NCI-H748 treated with DMSO at 0.1 percent for 48 hours (cell line): ENCODE measurements at places on chromosomes 12 and 14.

DNA sequence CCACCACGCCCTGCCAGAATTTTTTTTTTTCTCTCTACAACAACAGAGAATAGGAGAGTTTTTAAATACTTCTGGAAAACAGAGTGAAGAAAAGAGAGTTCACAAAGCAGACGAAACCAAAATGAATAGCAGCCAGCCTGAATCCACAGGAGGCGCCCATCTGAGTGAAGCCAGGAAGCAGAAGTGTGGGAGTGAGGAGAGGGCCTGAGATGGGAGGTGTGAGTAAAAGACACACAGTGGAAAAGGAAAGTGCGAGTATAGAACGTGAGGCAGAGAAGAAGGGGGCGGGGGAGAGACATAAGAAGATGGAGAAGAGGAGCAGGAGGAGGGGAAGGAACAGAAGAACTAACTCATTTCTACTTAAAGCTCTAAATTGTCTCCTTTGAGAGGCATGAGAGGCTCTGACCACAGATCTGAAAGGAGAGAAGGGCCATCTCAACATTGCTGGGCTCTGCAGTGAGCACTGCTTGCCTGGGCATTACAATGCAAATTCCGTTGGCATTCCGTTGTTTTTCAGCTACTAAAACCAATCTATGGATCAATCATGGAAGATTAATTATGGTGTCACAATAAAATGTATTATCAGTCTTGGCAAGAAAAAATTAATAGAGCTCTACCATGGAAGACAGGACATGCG is 140.1 kb upstream of the CPSF6 start:
- no peak for DNase-seq

DNA sequence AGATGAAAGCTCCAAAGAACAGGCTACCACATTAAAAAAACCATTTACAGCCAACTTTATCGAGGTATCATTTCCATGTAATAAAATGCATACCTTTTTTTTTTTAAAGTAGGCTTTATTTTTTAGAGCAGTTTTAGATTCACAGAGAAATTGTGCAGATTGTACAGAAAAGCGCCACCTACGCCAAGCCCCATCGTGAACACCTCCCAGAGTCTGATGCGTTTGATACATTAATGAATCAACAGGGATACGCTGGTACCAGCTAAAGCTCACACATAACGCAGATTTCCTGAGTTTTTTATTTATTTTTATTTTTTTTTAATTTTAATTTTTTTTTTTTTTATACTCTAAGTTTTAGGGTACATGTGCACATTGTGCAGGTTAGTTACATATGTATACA is 129.9 kb downstream of the KIF26A start:
- no peak for DNase-seq

- DNase-seq = no peak
These were observed 137.3 kb downstream of the CEP83 start for GRCh38 chr12:94322346-94322745.

DNA sequence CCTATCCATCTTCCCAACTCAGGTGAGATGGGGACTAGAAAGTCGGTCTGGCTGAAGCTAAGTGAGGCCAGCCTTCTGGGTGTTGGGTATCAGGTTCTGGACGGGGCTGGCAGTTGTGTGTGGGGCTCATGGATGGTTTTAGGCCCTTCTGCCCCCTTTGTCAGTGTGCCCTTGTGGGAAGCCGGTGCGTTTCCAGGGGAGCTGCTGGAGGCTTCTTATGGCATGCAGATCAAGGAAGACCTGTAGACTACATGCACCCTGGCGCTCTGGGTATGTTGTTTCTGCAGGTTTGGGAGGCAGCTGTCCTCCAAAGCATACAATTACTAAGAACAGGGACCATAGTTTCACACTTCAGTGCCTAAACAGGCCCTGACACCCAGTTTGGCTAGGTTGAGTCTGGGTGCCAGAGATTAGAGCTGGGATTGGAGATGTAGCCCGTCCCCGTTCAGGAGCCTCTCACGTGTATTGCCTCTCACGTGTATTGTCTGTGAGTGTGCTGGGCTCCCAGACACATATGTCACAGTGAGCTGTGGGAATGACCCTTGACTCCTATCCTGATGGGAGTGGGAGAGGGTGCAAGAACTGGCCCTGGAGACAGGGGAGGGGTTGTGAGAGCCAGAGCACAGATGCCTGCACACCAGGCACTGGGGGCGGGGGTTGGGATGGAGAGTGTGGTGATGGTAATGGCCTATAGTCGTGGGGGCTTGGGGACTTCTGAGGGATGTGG is 84.4 kb downstream of the SLC25A47 start:
- DNase-seq = no peak

DNA sequence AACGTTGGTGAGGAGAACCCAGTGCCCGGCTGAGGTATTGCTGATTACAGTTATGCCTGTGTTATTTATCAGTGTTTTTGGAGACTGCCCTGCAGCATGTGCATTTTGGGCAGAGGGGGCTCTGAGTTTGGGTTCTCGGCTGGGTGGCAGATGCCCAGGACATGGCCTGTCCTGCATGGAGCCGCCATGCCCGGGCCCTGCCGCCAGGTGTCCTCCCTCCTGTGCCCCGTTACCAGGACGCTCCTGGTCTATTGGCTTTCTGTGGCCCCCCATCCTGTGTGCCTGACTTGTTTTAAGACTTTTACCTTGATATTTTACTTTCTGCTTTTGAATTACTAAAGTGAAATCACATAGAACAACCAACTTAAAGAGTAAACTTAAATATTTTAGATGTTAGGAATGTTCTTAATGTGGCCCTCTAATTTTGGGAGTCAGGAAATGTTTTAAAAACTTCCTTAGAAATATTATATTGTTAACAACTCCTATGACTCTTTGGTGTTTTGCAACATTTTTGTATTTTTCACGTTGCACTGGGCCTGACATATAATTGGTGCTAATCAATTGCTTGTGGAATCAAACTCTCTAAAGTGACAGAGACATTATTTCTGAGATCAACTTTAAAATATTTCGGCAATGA is 51.8 kb downstream of the PRIMA1 start:
- no peak for DNase-seq

GRCh38 chr12:124857921-124858461 is 5.7 kb downstream of the SCARB1 start:
- DNase-seq = no peak

GRCh38 chr12:49369411-49370145 is 2.3 kb downstream of the SPATS2 start:
- DNase-seq = no peak

GRCh38 chr12:27176765-27177164 is 67.3 kb upstream of the STK38L start:
- no peak for DNase-seq
